ENCODE measurements at places on chromosomes 7 and 10. TPM values are rescaled to one million over a fixed set of nuclear protein-coding genes. Genes with fewer than 3 reads are reported as not detected.

GRCh38 chr7:110839866-110840265 lies 251.1 kb upstream of the LRRN3 start:
- no peak for ATAC-seq

The IKZF1 gene
- 2.5 TPM for total RNA-seq

DNA sequence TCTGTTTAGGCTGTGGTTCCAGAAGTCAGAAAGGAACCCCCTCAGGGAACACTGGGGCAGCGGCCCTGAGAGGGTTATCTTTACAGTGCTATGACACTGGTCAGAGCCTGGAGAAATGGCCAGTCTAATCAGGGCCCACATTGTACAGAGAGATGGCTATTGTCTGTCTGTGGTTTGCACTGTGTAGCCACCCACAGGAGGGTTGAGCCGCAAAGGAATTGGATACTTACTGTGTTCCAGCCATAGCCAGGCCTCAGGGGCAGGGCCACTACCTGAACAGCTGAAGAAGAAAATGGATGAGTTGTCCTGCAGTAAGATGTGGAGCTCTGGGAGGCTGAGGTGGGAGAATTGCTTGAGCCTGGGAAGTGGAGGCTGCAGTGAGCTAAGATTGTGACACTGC lies 47.5 kb upstream of the PODXL start:
- no peak for ATAC-seq

The GIMAP4 gene
- 42.1 TPM for total RNA-seq
